ENCODE measurements at places on chromosomes 2 and 18. TPM values are rescaled to one million over a fixed set of nuclear protein-coding genes. Genes with fewer than 3 reads are reported as not detected.

The KCNF1 gene
- total RNA-seq, result not detected

The TUBA4B gene
- total RNA-seq, result not detected

The CNDP1 gene
- total RNA-seq, result not detected

The ZNF385B gene
- total RNA-seq, result not detected

The PMAIP1 gene
- total RNA-seq, result 20.3 TPM

The CGREF1 gene
- 0.68 TPM for total RNA-seq

The IL1F10 gene
- total RNA-seq, result not detected

The CPLX4 gene
- total RNA-seq, result not detected

The ACMSD gene
- not detected for total RNA-seq

DNA sequence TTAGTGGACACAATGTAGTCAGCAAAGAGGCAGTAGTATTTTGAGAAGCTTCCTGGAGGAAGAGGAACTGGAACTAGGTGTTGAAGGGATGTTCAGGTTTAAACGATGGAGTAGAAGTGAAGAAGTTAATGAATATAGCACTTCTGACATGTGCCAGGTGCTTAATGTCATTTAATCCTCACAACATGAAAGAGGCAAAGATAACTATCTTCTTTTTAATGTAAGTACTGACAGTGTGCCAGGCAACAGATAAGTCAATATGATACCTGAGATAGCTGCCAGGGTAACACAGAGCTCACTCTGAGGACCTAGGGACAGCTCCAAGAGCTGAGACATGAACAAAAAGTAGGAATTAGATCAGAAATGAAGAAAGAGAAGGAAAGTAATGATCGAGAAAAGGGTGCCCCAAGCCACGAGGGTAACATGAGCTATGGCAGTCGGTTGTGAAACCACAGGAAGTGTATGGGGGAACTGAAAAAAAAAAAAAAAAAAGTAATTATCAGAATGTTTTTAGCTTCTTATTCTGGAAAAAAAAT, 140.7 kb downstream of the RNF144A start:
- peaks cover 24% of the 10 kb centered on the region for H3K4me1 ChIP-seq
- no peak overlapping the region for H3K27ac ChIP-seq
- peak overlapping the region; percentile 80 for H3K4me3 ChIP-seq
- no peak for DNase-seq

DNA sequence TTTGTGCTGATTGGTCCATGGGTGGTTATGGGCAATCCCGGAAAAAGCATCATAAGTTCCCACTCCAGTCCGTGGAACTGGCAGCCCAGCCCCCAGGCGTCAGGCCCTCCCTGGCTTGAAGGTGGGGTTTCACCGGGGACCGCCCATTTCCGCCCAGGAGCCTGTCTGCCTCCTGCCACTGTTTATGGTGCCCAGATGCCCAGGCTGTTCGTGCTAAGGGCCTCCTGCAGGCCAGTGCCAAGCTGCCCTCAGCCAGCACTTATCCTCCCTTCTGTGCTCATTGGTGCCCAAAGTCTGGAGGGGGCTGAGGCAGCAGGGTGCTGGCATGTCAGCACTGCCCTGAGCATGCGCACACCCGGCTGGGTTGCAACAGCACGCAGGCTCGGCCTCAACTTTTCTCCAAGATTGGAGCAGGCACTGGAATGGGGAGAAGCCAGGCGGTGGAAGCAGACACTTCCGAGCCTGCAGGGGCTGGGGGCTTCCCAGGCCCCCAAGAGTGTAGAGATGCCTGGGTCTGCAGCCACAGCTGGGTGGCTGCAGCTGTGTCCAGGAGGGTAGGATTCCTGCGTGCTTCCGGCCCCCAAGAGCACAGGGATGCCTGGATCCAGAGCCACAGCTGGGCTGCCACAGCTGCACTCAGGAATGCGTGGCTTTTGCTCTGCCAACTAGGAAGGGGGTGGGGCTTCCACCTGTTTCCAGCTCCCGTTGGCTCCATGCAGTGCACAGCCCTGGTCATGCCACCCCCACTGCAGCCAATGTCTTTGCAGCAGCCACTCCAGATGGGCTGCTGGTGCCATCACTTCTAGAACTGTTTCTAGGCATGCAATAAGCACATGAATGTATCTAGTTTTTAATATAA, 74.0 kb downstream of the AGPS start:
- H3K36me3 ChIP-seq, result peaks cover 55% of the 10 kb centered on the region
- H3K27ac ChIP-seq, result no peak overlapping the region
- no peak overlapping the region for H3K4me3 ChIP-seq

DNA sequence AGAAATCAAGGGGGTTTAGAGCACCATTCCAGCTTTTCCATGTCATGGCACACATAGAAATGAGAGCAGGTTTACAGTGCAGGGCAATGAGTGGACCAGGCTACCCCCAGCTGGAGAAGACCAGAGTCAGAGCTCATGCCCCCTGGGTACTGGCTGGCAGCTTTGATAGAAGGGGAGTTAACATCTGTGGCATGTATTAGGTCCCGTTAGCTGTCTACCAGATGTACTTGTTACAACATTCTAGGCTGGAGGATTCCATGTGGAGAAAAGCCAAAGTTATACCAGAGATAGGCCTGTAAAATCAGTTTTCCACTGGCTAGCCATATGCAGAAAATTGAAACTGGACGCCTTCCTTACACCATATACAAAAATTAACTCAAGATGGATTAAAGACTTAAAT, 109.2 kb downstream of the CCDC85A start:
- H3K4me1 ChIP-seq, result no peaks in the 10 kb centered on the region
- DNase-seq, result no peak
- H3K36me3 ChIP-seq, result no peaks in the 10 kb centered on the region
- H3K4me3 ChIP-seq, result no peak overlapping the region
- H3K27ac ChIP-seq, result no peak overlapping the region

DNA sequence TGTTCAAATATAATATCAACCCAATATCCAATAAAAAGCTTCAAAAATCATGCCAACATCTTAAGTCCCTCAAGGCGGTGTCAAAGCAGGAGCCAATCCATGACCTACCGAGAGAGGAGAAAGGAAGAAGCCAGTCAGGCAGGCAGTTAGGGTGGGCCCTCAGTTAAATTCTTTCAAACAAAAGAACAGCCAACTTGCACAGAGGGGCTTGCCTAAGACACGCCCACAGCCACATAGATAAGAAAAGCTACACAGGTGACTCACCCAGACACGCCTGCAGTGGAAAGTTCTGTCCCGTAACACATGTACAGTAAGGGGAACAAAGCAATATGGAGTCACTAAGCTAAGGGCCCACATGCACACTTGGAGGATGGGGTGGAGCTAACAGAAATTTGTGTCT, 61.3 kb downstream of the SP110 start:
- H3K4me1 ChIP-seq, result peaks cover 9% of the 10 kb centered on the region
- no peak overlapping the region for H3K27ac ChIP-seq
- no peak overlapping the region for H3K4me3 ChIP-seq
- DNase-seq, result no peak
- H3K36me3 ChIP-seq, result peaks cover 7% of the 10 kb centered on the region

- H3K4me3 ChIP-seq, result no peak overlapping the region
- H3K27ac ChIP-seq, result no peak overlapping the region
- H3K36me3 ChIP-seq, result no peaks in the 10 kb centered on the region
- no peaks in the 10 kb centered on the region for H3K27me3 ChIP-seq
- no peaks in the 10 kb centered on the region for H3K4me1 ChIP-seq
- DNase-seq, result no peak
Measured at GRCh38 chr2:111961663-111962062, 63.3 kb downstream of the MERTK start.

DNA sequence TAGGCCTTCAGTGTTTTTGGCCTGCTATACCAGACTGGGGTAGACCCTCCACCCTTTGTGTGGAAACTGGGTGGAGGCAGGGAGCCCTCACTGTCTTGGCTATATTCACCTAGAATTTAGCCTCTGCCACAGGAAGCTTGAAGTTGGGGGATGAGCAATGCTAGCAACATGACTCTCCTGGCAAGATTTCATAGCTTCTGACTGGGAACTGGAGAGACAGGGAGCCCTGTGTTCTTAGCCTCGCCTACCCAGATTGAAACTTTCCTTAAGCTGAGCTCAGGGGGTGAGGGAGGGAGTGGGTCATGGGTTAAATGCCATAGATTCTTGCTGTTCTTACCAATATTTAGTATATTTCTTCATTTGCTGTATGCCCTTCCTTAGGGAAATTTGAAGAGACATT, 46.8 kb upstream of the FAM98A start:
- no peak overlapping the region for H3K27ac ChIP-seq
- DNase-seq, result no peak
- no peaks in the 10 kb centered on the region for H3K4me1 ChIP-seq
- peaks cover 13% of the 10 kb centered on the region for H3K27me3 ChIP-seq
- no peak overlapping the region for H3K4me3 ChIP-seq
- peaks cover 7% of the 10 kb centered on the region for H3K36me3 ChIP-seq

- DNase-seq, result no peak
- peaks cover 2% of the 10 kb centered on the region for H3K36me3 ChIP-seq
Measured at GRCh38 chr18:61957801-61958516, 65.2 kb upstream of the RNF152 start.

DNA sequence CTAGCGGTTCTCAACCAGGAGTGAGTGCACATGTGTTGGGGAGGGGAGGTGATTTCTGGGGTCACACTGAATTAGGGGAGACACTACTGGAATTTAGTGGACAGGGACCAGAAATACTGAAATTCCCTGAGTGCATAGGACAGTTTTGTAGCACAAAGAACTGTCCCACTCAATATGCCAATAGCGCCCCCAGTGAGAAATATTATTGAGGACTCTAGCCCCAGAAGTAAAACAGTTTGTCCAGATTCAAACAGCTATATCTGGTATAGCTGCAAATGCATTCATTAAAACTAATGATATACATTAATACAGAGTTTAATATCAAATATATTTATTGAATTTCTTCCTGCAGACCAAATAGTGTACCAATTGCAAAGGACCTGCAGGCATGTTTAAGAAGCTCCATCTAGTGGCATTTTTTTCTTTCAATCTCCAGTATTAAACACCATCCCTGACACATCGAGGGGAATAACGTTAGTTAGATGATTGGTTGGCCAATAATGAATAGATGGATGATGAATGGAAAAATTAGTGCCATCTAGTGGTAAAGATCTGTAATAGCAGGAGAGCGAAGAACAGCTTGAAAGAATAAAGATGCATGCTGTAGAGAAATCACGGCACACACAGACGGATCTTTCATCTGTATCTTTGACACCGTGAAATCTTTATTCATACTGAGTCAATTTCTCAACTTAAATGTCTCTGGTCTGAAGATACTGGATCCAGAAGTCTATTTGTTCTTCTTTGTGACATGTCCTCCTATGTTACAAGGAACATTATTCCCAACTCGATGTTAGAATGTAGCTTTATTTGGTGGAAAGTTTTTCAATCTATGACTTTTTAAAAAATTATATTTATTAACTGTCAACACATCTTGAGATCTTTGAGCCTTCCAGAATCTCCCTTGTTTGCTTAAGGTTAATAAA, 62.5 kb downstream of the DHRS9 start:
- no peak for DNase-seq
- no peak overlapping the region for H3K4me3 ChIP-seq
- H3K27ac ChIP-seq, result no peak overlapping the region
- peaks cover 4% of the 10 kb centered on the region for H3K4me1 ChIP-seq
- H3K27me3 ChIP-seq, result no peaks in the 10 kb centered on the region

DNA sequence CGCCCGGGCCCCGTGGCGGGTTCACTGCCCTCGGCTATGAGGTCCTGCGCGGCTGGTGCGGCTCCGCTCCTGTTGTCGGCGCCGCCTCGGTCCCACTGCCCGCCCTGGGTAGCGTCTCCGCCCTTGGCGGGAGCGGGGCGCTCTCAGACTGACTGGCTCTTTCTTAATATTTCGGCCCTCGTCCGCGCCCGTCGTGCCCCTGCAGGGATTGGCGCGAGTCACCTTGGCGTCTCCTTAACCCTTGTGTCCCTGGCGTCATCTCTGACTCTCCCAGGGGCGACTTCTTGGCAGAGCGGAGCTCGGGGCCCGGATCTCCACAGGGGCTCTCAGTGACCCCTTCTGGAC, 1.3 kb downstream of the PTMA start:
- peaks cover 6% of the 10 kb centered on the region for H3K36me3 ChIP-seq
- peaks cover 35% of the 10 kb centered on the region for H3K4me1 ChIP-seq
- H3K27me3 ChIP-seq, result no peaks in the 10 kb centered on the region
- H3K4me3 ChIP-seq, result peak overlapping the region; percentile 91
- H3K27ac ChIP-seq, result peak overlapping the region; percentile 100

- DNase-seq, result no peak
- peaks cover 7% of the 10 kb centered on the region for H3K27me3 ChIP-seq
- no peaks in the 10 kb centered on the region for H3K36me3 ChIP-seq
- peaks cover 5% of the 10 kb centered on the region for H3K4me1 ChIP-seq
- no peak overlapping the region for H3K27ac ChIP-seq
- no peak overlapping the region for H3K4me3 ChIP-seq
Measured at GRCh38 chr2:54471221-54471711, 15.1 kb downstream of the SPTBN1 start.

DNA sequence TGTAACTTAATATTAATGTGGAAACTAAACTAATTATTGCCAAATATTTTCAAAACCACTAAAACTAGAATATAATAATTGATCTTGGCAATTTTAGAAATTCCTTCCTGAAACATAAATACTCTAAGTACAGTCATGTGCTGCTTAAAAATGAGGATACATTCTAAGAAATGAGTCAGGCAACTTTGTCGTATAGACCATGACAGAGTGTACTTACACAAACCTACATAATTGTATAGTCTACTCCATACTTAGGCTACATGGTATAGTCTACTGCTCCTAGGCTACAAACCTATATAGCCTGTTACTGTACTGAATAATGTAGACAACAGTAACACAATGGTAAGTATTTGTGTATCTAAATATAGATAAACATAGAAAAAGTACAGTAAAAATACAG, 27.6 kb downstream of the FEZ2 start:
- peaks cover 10% of the 10 kb centered on the region for H3K4me1 ChIP-seq
- H3K27ac ChIP-seq, result no peak overlapping the region
- H3K4me3 ChIP-seq, result no peak overlapping the region
- no peaks in the 10 kb centered on the region for H3K27me3 ChIP-seq
- DNase-seq, result no peak

GRCh38 chr2:195967336-195967735, 101.3 kb downstream of the DNAH7 start:
- H3K4me1 ChIP-seq, result no peaks in the 10 kb centered on the region
- DNase-seq, result no peak

DNA sequence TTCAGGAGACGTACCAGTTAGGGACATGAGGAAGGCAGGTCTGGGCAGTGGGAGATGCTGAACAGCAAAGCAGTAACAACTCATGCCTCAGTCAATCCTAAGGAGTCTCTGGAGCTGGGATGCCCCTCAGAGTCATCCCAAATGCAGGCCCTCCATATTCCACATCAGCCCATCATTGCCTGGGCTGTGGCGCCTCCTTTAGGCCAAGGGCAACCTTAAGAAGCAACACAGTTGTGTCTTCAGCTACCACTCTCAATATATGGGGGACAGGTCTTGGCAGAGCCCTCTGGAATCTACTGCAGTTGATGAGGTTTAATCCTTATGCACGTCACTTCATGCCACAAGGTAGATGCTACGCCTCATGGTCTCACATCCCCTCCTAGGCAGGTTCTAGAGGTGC, 682.0 kb upstream of the RAB6C start:
- no peaks in the 10 kb centered on the region for H3K4me1 ChIP-seq
- H3K27ac ChIP-seq, result no peak overlapping the region
- no peaks in the 10 kb centered on the region for H3K36me3 ChIP-seq
- DNase-seq, result no peak
- H3K4me3 ChIP-seq, result no peak overlapping the region
